ENCODE measurements at places on chromosomes 12 and 14.

- DNase-seq: no peak
These were observed 1.8 kb upstream of the PARP2 start for GRCh38 chr14:20341646-20342045.

GRCh38 chr12:42728287-42728686 lies 138.7 kb upstream of the PRICKLE1 start:
- DNase-seq: no peak

- DNase-seq: no peak
These were observed 202.2 kb downstream of the TMEM132D start for GRCh38 chr12:129701631-129702101.

GRCh38 chr12:120662879-120663278 lies 22.5 kb downstream of the CABP1 start:
- no peak for DNase-seq

DNA sequence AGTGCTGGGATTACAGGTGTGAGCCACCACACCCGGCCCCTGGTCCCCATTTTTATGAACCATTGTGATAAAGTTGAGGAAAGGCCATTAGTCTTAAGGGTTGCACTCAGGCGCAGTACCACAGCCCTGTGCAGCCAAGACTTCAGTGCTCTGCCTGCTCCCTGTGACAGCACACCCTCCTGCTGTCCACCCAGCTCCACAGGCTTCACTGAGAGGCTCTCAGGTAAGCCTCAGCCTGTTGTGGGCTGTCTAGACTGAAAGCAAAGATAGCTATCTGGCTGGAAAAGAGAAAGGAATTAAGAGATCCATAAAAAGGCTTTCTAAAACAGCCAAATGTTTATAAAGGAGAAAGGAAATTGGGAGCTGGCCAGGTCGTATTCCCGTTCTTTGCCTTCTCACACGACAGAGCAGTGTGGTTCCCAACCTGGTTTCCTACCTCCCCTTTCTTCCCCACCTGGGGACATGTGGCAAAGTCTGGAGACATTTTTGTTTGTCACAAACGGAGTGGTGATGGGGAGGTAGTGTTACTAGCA lies 19.1 kb upstream of the DNM1L start:
- DNase-seq: no peak

DNA sequence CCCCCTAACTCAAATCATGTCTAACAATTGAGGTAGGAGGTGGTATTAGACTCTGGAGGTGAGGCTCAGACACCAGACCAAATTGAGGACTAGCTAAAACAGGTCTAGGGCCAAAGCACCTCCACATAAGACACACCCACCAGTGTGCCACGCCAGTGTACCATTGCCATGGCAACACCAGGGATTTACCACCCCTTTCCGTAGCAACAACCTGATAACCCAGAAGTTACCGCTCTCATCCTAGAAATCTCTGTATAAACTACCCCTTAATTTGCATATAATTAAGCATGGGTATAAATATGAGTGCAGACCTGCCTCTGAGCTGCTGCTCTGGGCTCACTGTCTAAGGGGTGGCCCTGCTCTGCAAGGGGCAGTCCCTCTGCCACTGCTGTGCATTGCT lies 57.4 kb upstream of the PPP2R5C start:
- DNase-seq: no peak

DNA sequence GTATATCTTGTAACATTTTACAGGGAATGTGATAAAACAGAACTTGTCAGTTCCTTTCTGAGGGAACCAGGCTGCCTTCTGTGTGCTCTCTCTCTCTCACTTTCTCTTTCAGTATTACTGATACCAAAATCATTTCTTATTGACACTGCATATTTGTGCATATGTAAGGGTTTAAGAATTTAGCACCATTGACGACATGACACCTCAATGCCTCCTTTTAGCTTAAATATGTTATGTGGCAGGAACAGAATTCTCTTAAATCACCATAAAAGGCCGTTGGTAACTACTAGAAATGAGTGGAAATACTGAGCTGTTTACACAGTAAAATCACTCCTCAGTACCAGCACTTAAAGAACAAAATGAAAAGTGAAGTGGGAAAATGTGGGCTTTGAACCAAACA lies 457.7 kb upstream of the SYT1 start:
- no peak for DNase-seq

- no peak for DNase-seq
These were observed 7.9 kb upstream of the RILPL2 start for GRCh38 chr12:123444092-123445026.

GRCh38 chr14:105484997-105485393 lies 1.7 kb upstream of the CRIP1 start:
- no peak for DNase-seq

DNA sequence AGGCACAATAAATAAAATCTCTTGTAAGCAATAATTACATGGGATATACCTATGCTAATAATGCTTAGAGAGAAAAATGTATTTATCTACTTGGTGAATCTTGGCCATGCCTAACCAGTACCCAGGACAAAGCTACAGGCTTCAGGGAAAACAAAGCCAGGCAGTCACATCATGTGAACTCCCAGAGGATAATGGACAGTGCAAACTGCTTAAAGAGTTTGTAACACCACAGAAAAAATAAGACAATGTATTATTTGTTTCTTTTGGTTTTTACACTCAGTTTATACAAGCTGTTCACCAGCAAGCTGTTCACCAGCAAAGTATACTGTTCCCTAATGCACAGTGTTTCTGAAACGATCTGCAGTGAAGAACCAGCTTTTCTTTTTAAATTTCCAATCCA lies 38.0 kb downstream of the DICER1 start:
- DNase-seq: no peak

GRCh38 chr14:90522571-90523191 lies 125.9 kb downstream of the CALM1 start:
- no peak for DNase-seq

DNA sequence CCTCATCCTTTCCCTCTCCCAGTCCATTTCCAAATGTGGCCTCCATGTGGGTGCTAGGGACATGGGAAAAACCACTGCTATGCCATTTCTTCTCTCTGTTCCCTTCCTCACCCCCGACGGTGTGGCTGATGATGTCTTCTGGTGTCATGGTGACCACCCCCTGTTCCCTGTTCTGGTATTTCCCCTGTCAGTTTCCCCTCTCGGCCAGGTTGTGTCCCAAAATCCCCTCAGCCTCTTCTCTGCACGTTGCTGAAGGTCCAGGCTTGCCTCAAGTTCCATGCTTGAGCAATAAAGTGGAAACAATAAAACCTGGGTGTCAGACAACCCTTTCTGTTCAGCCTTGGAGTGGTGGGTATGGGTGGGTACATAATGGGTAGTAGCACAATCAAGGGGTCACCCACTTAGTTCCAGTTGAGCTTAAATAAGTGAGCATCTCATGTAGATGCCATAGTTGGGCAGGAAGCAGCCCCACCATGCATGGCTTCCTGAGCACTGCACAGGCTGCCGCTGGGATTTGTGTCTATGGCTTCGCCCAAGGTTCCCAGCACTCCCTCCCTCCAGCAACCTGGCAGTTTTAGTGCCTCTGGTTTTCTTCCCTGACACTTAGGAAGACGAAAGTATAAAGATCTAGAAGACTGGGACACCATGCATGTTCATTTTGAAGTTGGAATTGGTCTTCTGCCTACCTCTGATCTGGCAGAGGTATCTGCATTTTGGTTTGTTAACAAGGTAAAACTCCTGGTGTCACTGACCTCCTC lies 8.7 kb upstream of the ITFG2 start:
- DNase-seq: no peak

DNA sequence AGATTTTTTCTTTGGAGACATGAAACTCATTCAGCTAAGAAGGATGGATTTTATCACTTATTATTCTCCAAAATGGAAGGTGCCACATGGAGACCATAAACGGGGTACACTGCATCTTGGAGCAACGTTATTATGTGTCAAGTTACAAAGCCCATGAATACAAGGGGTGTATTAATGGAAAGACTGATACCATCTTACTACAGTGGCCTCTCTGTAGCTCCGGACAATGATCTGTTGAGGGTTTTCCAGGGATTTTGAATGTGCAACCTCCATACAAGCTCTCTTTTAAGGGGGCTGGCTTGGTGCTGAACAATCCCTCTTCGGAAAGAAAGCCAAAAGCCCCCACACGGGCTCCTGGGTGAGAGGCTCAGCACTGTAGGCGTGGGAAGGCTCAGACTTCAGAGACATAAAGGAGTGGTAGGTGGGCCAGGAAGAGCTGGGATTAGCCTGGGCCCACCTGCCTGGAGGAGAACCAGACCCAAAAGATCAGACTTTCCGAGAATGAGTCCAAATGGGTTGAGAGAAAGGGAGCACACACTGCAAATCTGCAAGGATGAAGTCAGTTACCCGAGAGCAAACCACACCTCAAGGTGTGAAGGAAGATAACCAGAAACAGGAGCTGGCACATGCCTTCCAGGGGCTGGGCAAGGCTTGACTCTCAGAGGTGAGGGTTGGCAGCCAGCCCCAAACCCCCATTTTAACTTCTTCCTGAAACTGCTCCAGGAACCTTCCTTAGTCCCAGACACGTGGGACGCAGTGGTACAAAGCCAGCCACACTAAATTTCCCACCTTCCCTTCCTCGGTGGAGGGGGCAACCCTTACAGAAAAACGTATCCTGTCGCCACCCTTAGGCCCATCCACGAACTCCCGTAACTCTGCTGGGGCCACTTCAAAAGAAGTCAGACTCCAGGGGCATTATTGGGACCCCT lies 1.5 kb downstream of the VPS37B start:
- no peak for DNase-seq

DNA sequence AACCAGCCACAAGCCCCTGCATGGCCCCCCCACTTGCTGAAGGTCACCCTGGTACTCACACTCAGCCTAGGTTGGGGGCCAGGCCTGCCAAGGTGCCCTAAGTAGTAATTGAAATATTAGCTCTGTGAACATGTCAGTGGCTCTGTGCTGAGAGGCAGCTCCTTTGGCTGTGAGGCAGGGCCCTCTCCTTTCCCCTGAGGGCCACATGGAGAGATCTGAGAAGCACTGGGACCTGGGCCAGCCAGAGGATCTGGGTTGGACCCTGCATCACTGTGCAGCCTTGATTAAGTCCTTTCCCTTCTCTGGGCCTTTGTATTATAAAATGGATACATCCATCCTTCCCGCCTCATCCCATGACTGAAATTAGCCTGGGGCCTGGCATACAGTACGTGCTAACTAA lies 58.0 kb upstream of the FAM222A start:
- DNase-seq: no peak

GRCh38 chr12:119446459-119446858 lies 111.9 kb downstream of the CCDC60 start:
- DNase-seq: no peak

DNA sequence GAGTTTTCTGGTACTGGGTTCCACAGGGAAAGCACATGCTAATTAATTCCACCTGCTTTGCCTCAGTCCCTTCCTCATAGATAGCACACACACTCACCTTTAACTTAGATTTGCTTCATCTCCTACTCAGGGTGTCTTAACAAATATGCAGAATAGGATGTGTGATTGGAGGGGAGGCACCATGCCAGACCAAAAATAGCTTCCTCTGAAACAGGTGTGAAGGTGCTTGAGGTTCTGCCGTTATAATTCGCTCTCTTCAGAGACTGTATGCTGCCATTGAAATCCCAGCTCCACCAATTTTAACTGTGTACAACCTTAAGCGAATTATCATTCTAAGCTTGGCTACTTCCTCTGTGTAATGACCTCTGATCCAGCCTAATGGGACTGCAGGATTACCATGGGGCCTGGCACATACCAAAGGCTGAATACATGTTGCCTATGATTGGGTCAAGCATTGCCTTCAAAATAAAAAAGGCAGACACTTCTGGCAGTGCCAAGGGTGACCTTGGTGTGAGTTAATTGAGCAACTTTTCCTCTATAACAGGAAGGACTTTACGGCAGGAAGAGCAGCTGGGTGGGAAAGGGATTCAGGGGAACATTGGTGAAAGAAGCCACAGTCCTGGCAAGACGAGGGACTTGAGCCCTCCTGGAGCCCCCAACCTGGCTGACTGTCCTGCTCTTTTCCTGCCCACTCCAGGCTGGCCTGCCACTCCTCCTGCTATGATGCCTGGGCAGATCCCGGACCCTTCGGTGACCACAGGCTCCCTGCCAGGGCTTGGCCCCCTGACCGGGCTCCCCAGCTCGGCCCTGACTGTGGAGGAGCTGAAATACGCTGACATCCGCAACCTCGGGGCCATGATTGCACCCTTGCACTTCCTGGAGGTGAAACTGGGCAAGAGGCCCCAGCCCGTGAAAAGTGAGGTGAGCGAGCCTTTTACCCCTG lies 9.7 kb downstream of the JDP2 start:
- no peak for DNase-seq

DNA sequence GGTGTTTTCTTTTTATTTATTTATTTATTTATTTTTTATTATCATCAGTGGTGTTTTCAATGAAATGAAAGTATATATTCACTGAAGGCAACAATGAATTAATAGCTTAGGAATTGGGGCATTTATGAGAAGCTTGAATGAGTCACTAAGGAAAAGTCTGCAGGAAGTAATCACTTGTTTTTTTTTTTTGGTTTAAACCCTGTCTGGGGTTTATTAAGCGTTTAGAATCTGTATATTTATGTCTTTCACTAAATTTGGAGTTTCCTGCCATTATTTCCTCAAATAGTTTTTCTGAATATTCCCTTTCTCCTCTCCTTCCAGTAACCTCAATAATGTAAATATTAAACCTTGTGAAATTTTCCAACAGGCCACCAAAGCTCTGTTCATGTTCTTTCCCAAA lies 85.5 kb downstream of the TESC start:
- no peak for DNase-seq

DNA sequence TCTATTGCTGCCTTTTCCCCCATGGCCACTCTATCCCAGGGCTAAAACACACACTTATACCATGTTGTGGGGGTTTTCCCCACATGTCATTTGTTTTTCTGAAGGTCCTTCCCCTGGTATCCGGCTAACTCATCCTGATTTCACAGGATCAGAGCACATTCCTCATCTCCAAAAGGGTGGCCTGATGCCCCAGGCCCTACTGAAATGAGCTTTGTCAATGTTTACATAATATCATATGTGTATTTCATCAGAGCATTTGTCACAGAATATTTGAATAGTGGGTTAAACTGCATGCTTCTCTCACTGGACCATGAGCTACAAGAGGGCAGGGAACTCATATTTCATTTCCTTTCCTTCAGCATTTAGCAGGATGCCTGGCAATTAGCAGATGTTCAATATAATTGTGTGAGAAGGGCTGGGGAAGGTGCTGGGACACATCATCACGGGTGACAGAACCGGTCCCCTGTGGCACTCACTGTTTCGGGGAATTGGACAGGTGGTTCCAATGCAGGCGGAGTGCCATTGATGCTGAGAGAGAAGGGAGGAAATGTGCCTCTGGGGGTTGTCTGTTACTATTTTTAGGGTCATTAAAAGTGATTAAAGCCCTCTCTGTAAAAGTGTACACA lies 26.8 kb downstream of the EMP1 start:
- no peak for DNase-seq

DNA sequence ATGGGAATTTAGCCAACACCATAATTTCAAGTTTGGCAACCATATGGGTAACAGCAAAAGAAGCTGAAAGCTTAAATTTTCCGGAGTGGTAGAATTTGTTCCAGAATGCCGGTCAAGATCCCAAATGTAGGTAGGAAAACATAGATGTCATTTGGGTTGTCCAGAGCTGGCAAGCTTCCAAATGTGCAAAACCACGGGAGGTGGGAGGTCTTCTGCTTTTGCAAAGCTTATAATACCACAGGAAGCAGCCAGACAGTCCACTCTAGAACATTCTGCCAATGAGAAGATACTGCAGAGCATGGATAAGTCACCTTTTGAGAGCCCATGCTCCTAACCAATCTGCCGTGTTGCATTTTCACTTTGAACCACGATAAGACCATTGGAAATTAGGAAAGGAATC lies 26.4 kb upstream of the BATF start:
- DNase-seq: no peak

All from liver (tissue), 10 donors.